GM10248 (cell line): ENCODE measurements at places on chromosomes 1 and 21.

DNA sequence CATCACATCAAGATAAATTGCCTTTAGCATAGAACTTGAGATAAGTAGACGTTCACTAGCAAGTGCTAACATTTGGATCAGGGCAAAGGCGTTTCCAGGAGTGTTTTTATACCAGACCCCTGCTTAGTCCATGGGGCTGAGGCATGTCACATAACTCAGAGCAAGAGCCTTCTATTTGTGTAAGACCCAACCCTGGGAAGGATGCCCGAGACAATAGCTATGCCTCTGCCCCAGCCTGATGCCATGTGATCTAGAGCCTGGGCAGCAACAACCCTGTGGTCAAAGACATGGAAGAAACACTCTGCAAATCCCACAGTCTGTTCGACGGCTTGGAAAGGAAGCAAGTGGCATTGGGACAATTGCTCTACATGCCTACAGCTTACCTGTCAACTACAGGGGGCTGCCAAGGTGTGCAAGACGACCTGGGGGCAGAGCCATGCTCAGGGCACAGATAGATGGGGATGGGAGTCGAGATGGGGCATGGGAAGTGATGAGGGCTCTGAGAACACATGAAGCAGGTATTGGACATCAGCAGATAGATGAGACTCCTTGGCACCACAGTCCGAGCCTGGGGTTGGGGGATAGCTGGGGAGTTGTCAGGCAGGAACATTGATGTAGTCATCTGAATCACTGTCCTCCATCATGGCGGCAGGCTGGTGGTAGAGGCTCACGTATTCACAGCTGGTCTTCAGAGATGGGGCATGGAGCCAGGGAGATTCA, 7.3 kb downstream of the IL24 start:
- DNase-seq: no peak

DNA sequence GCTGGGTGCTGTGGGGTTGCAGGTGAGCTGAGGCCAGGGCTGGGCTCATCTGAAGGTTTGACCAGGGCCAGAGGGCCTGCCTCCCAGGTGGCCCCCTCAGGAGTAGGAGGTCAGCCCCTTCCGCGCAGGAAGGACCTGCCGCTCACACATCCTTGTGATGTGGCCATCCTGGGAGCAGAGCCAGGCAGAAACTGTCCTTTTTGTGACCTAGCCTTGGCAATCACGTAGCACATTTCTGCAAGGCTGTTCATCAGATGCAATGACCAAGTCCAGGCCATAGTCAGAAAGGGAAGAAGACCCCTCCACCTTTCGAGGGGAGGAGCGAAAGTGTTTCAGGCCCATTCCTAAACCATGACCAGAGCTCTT, 55.5 kb upstream of the TRAPPC10 start:
- DNase-seq: no peak

GRCh38 chr1:16109571-16109970, 36.1 kb upstream of the FAM131C start:
- DNase-seq: no peak

DNA sequence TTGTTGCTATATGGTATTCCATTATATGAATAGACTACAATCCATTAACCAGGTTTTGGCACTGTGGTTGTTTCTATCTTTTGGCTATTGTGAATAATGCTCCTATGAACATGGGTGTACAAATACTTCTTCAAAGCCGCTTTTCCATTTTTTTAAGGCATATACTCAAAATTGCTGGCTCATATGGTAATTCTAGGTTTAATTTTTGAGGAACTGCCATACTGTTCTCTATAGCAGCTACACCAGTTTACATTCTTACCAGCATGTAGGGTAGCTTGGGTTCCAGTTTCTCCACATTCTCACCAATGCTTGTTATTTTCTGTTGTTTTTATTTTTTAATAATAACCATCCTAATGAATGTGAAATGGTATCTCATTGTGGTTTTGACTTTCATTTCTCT, 19.9 kb upstream of the AGO1 start:
- DNase-seq: no peak

DNA sequence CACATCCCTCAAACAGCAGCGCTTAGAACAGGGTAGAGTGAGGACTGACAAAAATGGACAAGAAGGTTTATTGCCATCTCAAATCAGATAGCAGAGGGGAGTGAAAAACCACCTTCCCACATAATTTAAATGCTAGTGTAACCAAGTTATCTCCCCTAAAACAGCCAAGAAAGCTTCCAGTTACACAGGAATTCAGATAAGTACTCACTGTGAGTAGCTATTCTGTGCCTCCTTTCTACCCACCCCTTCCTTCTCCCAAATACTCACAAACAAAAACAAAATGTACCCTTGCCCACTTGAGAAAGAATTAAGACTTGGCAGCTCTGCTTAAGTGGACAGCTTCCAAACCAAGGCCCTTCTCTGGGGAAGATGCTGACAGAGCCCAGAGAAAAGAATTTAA, 9.1 kb downstream of the OTUD7B start:
- no peak for DNase-seq

GRCh38 chr1:119372503-119373086, 4.0 kb downstream of the HAO2 start:
- DNase-seq: peak; percentile 46

- no peak for DNase-seq
Observed at GRCh38 chr1:48175116-48175515, 47.4 kb upstream of the SLC5A9 start.

- no peak for DNase-seq
Observed at GRCh38 chr1:246008363-246008831, 498.7 kb downstream of the SMYD3 start.

DNA sequence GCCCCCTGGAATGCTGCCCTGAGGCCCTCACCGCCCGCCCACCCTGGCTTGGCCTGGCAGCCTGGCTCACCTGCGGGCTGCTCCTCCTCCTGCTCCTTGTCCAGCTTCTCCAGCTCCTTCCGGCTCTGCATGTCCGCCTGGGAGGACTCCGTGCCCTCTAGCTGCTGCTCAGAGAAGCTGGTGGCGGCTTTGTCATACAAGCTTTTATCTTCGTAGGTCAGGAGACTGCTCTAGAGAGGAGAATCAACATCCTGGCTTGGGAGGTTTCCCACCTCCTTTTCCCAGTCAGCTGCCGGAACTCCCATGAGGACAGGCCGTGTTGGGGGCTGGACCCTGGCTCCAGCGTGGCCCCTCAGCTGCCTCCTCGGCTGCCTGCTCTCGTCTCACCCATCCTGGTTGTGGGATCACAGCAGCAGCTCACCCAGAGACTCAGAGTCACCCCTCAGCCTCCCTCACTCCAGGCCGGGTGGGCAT, 36.6 kb upstream of the TMEM52 start:
- no peak for DNase-seq

DNA sequence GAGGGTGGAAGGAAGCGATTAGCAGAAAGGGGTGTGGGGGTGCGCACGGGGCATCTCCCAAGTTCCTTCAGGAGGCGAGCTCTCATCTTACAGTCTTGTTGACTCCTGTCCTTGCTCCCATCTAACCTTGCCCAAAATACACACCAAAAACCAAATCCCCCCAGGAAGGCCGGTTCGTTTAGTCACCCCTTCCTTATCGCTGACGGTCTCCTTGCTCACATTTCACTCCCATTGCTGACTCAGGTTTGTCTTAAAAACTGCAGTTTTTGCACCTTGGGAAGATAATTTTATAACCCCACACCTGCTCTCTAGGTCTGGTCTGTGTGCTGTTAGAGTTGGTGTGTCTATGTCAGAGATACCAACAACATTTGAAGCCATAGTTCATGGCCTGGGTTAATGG, 68.1 kb upstream of the F3 start:
- DNase-seq: no peak

GRCh38 chr1:211825980-211826379, 4.6 kb downstream of the LPGAT1 start:
- no peak for DNase-seq
